Kasumi-1 (cell line): ENCODE measurements at places on chromosomes 3 and 15.

DNA sequence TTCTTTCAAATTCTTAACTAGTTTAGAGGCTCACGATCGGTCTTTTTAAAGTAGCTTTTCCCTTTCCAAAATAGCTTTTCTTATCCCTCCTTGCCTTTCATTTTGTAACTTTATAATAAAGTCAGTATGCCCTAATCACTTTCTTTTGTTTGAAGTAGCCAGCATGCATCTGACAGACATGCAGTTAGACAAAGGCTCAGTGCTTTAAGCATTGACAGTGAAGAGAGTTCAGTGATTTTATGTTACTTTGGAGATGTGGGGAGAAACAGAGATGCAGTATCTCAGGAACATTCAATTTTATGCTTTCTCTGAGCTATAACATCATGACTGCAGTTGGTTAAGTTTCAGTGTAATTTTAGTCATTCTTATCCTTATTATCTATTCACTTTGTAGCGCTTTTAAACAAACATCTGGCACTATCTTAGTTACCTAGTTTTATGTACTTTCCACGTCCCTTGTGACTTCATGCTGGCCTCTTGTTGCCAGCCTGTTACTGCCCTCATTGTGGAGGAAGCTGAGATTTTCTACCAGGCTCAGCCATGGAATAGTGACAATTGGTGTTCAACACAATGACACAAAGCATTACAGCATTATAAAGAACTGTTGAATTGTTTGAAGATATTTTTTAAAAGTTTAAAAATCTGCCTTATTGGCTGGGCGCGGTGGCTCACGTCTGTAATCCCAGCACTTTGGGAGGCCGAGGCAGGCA lies 90.3 kb downstream of the AKAP13 start:
- DNase-seq = no peak

- no peak for DNase-seq
These were observed 465.6 kb upstream of the TPRG1 start for GRCh38 chr3:188706176-188706575.

DNA sequence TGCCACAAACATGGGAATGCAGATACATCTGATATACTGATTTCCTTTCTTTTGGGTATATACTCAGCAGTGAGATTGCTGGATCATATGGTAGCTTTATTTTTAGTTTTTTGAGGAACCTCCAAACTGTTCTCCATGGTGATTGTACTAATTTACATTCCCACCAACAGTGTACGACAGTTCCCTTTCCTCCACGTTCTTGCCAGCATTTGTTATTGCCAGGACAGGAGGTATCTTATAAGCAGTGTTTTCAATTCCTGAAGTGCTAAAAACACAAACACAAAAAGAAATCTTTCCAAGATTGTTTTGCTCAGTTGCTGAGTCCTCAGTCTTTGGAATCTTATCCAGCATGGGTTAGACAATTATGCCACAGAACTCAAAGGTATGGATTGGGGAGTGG lies 13.5 kb downstream of the GTF2E1 start:
- DNase-seq = no peak

DNA sequence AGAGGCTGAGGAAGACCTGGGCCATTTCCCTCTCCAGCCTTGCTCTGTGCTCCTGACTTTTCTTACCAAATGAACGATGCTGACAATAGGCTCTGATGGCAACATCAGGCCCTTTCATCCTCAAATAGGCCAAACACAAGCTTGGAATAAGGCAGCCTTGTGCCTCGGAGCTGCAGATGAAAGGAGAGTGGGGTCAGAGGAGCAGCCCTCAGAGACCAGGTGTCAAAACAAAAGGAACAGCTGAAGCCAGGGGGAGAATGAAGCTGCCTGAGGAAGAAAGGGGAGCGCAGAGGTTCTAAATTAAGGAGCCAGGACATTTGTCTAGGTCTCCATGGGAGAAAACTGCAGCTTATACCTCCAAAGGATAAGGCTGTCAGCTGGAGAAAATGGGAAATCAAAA lies 5.1 kb downstream of the BFSP2 start:
- DNase-seq = no peak

DNA sequence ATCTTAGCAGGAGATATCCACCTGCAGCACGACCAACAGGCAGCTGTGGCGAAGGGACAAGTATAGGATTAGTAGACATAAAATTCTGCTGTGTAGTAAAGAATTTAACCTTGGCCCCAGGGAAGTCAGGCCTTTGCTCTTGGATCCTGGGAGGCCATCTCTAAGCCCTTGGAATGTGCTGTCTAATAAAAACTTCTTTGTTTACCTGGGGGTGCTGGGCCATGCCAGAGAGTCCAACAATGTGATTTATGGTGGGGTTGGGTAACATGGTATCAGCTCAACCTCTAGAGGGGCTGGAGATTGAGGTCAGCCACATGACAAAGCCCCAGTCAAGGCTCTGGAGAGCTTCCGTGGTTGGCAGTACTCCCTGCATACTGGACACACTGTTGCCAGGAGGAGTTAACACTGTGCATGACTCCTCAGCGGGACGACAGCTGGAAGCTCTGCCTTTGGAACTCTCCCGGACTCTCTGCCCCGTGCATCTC lies 52.4 kb downstream of the HEG1 start:
- no peak for DNase-seq

GRCh38 chr3:53377794-53378193 lies 30.5 kb upstream of the DCP1A start:
- no peak for DNase-seq

DNA sequence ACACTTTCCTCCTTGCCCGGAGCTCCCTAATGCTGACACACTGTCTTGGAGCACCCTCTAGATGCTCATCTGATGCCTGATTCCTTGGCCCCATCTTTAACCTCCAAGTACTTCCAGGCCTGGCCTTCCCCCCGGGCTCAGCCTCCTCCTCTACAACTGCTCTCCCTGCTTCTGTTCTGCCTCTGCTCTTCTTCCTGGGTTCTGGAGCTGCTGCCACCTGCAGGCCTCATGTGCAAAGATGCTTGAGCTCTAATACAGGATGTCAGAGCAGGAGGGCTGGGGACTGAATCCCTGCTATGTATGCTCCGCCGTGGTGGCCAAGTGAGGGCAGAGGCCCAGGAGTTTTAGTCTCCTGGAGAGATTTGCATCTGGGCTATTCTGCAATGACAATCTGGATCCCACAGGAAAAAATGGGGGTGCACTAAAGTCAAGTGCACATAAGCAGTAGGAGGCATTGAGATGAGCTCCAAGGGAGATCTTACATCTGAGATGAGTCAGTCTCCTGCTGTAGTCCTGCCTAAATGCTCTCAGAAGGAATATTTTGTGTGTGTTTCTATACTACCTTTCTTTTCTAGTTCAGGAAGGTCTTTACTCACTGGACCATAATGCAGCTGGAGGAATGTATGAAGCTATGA lies 296.3 kb downstream of the UACA start:
- DNase-seq = peak; percentile 79

- no peak for DNase-seq
These were observed 457.9 kb upstream of the ADAMTS9 start for GRCh38 chr3:65145680-65146079.

DNA sequence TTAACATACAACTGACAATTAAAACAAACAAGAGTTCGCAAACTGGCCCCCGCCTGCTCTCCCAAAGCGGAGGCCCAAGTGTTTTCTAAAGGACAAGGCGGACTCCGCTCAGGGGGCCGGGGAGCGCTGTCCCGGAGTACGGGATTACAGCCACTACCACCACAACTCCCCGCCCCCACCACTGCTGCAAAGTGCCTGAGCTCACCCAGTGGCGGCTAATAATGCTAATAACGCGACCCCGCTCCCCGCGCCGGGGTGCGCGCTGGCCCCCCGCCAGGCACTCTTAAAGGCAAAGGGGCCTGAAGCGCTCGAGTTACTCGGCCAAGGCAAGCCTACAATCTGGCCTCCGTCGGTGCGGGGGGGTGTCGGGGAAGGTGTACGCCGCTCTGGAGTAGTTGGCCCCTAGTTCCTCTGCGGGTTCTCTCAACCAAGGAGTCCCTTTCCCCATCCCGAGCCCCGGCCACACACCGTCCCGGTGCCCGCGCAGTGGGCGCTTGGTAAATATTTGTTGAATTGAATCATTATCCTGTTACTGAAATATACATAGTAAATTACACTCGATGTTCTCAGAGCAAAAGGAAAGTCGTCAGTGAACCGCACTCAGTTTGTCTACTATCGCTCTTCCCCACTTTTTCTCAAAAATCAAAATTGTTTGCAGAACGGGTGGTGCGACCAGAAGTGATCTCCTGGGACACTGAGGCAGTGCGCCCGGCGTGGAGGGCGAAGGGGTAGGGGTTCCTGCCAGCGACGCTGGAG lies 827 bp downstream of the WNT5A start:
- DNase-seq = no peak

- no peak for DNase-seq
These were observed 48.9 kb upstream of the STT3B start for GRCh38 chr3:31483776-31484175.

DNA sequence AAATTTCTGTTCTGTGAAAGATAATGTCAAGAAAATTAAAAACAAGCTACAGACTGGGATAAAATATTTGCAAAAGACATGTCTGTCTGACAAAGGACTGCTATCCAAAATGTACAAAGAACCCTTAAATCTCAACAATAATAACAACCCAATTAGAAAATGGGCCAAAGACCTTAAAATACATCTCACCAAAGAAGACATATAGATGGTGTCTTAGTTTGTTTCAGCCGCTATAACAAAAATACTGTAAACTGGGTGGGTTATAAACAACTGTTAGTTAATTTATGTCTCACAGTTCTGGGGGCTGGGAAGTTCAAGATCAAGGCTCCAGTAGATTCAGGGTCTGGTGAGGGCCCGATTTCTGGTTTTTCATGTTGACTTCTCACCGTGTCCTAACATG lies 106.2 kb upstream of the AGTR1 start:
- no peak for DNase-seq

GRCh38 chr15:61050844-61051568 lies 178.1 kb downstream of the RORA start:
- DNase-seq = no peak

DNA sequence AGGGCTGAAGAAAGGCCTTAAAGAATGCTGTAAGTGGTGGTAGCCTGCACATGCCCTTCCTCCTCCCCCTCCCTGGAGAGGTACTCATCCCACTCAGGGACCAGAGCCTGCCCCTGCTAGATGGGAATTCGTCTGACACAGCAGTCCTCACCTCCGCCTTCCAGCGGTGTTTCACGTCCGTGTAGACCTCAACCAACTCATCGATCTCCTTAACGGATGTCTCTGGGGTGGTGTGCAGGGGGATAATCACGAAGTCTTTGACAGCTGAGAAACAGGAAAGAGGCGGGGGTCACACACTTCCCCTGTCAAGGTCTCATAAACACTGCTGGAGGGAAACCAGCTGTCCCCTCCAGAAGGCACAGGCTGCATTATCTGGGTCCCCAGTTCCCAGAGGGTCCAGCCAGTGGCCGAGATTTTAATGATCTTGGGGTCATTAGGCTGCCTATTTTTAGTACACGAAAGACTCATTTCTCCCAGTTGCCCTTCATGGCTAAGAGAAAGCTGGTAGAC lies 9.9 kb downstream of the DNASE1L3 start:
- DNase-seq = no peak

DNA sequence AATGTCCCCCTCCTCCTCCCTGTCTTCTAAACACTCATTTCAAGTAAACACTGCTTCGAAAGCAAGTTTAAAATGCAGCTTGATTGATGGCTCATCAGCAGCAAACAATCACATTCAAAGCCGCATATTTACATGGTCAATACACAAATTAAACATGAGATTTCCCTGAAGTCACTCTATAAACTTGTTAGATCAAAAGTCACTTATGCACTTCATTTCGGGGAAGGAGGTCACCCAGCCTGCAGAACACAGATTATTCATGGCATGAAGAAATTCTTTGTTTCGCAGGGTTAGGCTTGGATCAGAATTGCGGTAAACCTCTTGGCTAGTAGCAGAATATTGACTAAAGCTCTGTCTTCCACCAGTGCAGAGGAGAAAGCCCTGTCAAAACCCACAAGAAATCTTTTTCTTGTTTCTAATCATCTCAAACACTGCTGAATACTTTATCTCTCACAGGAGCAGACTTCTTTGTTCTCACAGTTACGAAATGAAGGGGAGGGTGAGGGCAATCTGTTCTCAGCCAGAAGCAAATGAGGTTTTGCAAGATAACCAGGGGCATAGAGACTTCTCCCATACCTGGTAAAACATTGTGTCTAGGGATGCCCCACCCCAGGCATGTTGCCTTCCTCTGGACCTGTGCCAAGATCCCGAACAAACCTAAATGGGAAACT lies 133.3 kb upstream of the CHL1 start:
- no peak for DNase-seq

DNA sequence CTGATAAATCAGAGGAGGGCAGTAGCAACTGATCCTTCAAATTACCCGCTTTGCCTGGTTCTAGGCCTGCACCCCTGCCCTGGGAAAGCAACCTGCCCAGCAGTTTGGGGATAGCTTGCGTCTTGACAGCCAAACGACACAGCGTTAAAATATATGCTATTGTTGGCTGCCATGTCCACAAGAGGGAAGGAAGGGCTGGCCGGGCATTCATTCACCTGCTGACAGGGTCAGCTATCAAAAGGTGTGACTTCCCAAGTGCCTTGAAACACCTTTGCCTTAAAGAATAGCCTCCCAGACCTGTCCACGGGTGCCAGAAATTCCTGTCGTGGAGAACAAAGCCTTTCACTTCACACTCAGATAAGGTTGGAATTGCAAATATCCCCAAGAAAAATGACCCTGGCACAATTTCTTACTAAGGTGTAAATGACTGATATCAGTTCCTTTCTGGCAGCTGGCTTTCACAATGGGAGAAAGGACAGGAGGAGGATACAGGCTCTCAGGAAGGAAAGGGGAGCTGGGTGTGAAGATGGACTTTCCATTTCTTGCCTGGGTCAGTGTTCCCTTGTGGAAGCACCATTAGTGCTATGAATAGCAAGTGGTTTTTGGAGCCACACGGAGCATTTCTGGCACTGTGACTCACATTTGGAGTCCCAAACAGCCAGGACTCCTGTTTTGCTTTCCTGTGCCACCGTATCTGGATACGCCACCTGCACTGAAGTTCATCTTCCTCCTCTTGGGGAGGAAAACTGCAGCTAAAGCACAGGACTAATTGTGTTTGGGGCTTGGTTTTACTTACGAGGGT lies 19.2 kb downstream of the ALDH1A3 start:
- DNase-seq = no peak

DNA sequence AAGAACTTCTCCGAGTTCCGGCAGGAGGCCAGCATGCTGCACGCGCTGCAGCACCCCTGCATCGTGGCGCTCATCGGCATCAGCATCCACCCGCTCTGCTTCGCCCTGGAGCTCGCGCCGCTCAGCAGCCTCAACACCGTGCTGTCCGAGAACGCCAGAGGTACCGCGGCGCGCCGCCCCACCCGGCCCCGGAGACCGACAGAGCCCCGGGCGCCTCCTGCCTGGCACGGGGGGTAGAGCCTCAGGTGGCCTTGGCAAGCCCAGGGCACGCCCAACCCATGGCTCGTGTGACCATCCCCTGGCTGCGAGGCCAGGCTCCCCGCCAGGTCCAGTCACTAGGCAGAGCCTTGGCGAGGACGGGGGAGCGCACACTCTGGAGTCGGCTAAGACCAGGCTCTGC lies 134.1 kb downstream of the LRRK1 start:
- no peak for DNase-seq

DNA sequence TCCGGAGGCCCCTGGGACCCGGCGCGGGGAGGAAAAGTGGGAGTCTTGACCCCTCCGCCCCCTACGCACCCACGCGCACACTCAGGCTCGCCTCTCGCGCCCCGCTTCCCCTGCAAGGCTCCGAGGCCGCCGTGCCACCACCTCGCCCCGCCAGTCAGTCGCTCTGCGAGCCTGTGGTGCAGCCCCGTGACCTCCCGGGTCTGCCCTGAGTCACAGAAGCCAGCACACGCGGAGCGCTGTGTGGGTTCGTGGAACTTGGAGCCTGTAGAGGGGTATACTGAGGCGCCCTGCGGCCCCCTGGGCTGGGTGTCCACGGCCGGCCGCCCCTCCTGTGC lies 380 bp upstream of the ALS2CL start:
- no peak for DNase-seq
